Jurkat, Clone E6-1 (cell line): ENCODE measurements at places on chromosomes 4 and X.

- peak; percentile 56 for DNase-seq
These were observed 252.3 kb downstream of the ARHGAP10 start for GRCh38 chr4:147984065-147984777.

DNA sequence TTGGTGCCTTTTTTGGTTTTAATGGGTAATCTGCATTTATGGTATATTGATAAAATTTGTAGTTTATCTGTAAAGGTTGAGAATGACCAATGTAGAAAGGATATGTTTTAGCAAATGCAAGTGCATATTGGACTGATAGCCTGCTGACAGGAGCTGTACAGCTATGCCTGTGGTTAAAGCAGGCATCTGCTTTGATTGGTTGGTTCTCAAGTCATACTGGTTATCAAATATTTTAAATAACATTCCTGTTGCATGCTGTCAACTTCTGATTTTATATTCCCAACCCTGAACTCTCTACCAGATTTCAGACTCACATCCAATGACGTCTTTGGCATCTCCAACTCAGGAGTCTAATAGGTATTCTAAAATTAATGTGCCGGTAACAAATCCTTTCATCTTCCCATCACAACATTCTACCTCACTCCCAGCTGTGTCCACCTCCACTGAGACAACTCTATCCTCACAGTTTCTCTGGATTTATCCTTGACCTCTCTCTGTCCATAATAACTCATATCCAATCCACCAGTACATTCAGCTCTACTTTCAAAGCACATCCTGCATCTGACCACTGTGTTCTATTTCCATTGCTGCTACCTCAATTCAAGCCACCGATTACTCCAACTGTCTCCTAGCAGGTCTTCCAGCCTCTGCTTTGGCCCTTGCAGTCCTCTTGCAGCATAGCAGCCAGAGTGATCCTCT lies 125.7 kb downstream of the CAMK2D start:
- DNase-seq, result no peak

DNA sequence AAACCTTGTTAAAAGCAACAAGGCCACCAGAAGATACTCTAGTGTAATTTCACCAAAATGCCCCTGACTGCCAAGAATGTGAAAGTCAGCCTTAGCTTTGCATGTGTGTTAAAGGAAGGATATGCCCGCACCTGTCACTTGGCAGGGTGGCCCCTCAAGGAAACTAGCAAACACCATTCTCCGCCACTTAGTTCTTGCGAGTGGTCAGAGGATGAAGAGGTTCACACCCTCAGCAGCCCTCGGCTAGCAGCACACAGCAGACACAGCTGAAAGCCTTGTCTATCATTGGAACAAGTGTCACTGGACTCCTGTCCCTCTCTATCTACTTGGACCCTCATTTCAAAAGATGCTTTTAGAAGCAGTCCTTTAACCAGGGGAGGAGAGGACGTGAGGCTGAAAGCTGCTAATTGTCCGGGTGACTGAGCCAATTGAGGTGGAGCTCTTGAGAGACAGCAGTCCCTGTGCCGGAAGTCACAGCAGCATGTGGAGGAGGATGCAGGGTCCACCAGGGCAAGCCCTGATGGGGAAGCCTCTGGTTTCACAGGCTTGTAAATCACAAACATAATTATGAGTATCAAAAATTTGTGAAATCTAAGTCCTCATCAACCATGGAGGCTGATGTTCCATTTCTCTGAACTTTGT lies 18.0 kb downstream of the HHIP start:
- peak; percentile 63 for DNase-seq

DNA sequence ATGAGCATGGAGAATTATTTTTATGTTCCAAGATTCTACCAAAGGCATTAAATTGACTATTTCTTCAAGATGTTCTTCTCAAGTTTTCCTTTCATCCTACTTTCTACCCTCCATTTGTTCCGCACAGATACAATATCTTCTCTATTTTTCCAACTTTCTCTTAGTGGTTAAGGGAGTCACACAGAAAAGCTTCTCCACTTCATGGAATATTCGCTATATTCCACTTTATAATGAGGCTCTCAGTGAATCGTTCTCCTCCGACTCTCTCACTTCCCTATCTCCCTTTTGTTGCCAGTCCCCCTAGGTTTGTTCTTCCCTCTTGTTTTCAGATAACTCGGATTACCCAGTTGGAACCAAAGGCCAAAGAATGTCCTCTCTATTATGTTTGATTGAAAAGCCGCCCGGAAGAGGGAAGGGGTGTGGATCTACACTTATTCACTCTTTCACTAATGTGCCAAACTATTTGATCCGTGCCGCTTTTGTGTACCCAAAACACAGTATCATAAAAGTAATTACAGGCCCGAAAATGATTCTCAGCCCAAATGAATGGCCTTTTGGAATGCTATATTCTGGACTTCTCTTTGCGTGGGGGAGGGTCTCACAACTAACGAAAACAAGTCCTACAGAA lies 1.2 kb downstream of the SH3D19 start:
- DNase-seq, result no peak

- no peak for DNase-seq
These were observed 414.4 kb downstream of the AFF2 start for GRCh38 chrX:148914783-148915182.

GRCh38 chrX:25721564-25721963 lies 416.6 kb upstream of the MAGEB18 start:
- peak; percentile 4 for DNase-seq

DNA sequence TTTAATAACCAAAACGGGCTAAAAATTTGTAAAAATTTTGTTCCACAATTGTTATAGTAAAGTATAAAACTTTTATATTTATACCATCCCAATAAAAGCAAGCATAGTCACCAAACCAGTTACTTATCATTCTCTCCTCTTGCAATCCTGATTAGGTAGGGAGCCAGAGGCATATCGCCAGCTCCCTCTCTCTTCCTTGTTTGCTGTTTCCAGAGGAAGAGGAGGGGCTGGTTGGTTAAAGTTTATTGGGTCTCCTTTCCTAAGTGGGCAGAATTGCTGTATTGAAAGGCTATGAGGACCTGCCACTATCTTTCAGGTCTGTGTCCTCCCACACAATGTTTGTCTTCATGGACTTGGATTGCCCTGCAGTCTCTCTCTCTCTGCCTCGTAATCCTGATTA lies 29.6 kb upstream of the BBS12 start:
- no peak for DNase-seq

GRCh38 chr4:36917413-36917812 lies 327.1 kb upstream of the NWD2 start:
- DNase-seq, result no peak

GRCh38 chr4:44554768-44555167 lies 96.7 kb downstream of the YIPF7 start:
- DNase-seq, result no peak

- peak; percentile 0 for DNase-seq
These were observed 1337.8 kb upstream of the DIAPH2 start for GRCh38 chrX:95346856-95347255.

GRCh38 chr4:99885063-99885664 lies 9.1 kb downstream of the LAMTOR3 start:
- DNase-seq, result peak; percentile 49

GRCh38 chrX:20421275-20421674 lies 154.6 kb upstream of the RPS6KA3 start:
- DNase-seq, result no peak

DNA sequence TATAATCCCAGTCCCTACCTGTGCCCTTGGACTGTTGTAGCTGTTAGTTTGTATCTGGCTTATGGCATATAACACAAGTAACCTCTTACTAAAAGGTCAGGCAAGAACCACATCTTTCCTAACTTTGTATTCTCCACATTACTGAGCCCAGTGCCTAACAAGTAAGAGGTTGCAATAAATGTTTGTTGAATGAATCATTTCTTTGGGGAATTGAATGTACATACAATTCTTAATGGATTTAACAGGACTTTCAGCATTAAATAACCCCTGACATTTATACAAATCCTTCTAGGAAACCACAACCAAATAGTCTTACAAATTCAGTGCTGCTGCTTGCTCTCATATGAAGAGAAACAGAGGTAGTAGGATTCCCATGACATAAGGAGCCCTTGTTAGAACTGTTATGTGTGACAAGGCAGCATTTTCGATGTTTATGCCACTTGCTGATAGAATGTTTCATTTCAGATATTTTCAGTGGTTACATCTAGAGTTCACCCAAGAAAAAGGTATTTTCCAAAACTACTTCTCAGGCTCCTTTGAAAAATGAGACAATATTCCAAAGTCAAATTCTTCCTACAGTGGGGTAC lies 62.0 kb downstream of the MBNL3 start:
- no peak for DNase-seq

DNA sequence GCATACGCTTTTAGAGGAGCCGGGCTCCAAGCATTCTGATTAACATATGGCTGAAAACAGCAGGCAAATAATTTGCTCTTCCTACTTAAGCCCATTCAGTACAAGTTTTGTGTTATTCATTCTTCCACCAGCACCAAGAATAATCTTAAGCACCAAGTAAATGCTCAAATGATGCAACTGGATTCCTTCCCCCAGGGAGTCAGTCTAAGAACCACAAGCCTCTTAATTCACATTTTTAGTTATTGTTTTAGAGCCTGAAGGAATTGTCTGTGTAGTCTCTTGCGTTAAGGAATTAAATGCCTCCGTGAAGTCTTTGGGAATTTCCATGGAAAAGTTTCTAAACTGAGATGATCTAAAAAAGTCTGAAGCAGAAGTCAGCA lies 61.5 kb upstream of the MAGEB2 start:
- DNase-seq, result no peak

DNA sequence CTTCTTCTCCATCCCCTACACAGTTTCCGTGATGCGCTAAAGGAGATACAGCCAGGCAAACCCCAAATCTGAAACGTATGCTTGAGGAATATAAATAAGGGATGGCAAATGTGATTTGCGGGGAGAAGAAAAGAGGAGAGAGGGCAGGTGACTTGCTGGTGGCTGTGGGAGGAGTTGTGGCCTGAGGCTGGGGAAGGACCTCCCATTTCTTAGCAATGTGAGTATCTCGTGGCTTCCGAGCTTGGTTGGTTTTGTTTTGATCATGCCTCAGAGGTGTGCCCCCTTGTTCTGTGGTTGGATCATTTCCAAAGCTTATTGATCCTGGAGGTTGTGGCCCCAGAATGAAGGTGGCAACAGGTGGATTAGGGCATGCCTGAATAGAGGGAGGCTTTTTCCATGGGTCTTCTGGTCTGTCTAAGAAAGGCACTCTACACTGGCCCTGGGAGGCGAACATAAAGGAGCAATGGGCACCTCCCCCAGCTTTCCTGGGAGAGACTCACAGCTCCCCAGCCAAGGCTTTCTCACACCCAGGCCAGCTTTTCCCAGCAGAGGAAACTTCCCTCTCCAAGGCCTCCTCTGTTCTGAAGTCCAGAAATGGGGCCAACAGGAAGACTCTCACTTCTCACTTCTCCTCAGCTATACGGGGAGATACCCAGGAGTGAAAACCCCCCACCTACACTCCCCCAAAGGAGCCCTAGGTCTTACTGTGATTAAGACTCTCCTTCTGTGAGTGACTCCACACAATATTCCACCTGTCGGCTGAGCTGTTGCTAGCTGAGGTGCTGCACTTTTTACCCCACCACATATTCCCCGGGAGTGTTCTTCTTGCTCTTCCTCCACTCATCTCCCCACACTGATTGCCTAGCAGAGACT lies 40.0 kb downstream of the C4orf51 start:
- peak; percentile 46 for DNase-seq

GRCh38 chr4:127586922-127587571 lies 45.7 kb upstream of the INTU start:
- DNase-seq, result peak; percentile 31

DNA sequence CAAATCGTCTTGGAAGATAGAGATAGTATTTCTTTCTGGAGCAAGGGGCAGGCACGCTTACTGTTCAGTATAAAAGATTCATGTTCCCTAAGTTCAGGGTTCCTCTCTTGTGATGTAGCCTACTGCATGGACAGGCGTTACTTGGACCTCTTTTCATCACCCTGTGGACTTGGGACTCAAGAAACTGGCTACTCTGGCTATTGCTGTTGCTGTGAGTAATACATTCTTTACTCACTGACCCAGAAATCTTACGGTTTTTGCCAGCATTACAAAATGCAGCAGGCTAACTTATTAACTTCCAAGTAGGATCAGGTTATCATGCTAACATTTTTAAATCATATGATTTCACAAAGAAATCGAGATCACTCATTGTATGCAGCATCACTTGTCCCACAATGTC lies 12.8 kb upstream of the GUCY1B1 start:
- DNase-seq, result no peak

- DNase-seq, result no peak
These were observed 727.9 kb downstream of the CCSER1 start for GRCh38 chr4:90855111-90855510.

DNA sequence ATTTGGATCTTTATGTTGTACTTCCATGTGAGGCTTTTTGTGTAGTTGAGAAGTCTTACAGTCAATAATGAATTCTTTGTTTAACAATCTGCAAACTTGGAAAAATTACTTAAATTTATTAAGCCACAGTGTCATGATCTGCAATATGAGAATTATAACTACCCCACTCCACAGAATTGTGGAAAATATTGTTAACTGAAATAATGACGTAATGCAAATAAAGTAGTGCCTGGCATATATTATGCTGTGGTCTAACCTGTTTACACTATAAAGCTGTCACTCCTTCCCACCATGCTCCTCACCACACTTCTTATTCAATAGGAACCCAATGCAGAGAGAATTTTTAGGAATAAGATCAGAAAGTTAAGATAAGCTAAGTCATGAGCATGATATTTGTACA lies 632.1 kb upstream of the GALNTL6 start:
- DNase-seq, result no peak

GRCh38 chrX:24759786-24760185 lies 66.1 kb downstream of the POLA1 start:
- DNase-seq, result no peak

DNA sequence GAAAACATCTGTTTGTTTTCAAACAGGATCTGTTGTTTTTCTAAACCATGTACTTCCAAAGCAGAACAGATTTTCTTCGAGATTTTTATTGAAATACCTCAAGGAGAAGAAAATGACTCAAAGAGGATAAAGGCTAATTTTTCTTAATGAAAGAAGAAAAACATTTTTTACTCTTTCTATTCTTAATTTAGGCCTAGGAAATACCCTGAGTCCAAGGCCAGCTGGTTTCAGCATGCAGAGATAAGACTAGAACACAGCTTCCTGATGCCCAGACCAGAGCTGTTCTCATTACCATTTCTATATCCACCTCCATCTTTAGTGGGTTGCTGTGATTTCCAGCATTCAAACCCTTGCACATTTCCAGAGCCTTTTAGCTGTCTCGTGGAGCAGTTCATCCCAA lies 18.3 kb downstream of the GAB1 start:
- DNase-seq, result no peak

DNA sequence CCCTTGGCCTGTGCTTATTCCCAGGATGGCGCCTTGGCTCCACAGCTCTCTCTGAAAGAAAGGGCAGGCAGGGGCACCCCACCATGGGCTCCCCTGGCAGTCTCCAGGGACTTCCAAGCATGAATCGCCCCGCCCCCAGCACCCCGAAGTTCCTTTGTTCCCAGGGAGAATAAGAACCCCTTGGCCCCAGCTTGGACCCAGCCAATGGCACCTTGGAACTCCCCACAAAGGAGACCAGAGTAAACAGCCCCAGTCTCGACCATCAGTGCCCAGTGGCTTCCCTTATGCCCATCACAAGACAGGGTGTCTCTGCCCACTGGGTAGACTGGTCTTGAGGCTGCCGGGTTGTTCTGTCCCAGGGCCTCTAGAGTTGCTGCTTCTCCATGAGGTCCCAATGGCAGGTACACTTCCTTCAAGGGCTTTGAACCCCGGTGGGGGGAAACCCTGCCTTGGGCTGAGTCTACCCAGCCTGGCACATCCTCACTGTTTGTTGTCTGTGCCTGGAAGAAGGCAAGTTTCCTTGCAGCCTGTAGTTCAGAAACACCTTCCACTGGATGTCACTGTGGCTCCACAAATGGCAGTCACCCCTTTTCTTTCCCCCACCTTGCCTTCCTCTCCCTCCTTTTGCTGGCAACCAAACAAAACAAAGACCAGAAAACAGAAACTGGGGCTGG lies 30.8 kb downstream of the NBDY start:
- no peak for DNase-seq

- DNase-seq, result no peak
These were observed 34.6 kb upstream of the AADAT start for GRCh38 chr4:170124406-170124805.
